Hepatic stellate cell (primary cell): ENCODE measurements at places on chromosomes 3 and 15.

DNA sequence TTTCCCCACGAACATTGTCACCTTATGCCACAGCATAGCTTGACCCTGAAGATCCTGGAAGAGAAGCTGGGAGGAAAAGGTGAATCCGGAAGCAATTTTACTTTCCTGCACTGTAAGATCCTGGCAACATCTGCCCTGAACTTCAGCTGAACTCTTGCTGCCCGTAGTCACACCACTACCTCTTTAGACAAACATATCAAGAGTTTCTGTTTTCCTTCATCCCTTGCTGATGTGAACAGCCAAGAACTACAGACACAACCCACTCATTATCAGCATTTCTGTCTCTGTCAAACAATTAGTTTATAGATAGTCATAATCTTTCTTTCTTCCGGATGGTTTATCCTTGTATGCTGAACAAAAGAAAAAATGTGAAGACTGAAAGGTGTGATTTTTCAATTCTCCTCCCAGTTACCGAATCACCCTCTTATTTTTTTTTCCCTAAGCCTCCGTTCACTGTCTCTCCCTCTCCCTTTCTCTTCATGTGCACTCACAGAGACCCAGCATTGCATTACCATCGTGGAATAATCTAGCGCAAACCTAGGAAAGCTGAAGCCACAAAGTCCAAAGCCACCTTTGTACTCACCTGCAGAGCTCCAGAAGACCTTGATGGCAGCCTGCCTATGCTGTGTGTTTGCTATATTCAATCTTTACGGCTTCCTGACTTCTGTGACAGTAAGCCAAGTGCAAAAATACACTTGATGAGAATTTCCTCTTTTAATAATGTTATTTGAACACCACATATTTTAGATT lies 229.2 kb downstream of the CDIN1 start:
- DNase-seq: no peak

- no peak for DNase-seq
Measured at GRCh38 chr3:121739902-121740301, 9.6 kb downstream of the GOLGB1 start.

DNA sequence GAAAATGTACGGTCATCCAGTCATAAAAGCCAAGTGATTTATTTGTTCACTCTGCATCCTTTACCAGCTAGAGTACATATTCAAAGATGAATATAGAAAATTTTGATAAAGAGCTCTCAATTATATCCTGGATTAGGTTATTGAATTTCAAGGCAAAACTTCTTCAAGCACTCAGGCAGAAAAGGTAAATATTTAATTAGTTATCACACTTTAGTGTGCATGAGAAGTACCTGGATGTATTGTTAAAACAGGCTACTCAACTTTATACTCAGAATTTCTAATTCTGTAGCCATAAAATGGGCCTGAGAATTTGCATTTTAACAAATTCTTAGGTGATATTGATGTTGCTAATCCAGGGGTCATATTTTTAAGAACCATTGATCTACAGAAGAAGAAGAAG lies 45.3 kb downstream of the ILDR1 start:
- DNase-seq: no peak

DNA sequence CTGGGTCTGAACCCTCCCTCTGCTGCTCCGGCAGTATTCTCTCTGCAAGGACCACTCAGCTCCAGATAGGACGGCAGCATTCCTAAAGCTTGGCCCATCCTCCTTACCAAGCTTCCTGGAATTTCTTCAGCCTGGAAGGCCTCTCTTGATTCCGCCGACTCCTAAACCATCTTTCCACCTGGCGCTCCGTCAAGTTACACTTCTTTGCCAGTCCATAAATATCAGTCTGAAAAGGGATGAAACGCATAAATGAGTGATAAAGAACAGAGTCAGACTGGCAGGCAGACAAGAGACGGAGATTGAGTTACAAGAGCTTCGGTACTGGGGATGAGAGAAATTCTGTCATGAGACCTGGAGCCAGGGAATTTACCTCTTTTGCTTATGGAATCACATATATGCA lies 44.3 kb downstream of the CERS3 start:
- no peak for DNase-seq

DNA sequence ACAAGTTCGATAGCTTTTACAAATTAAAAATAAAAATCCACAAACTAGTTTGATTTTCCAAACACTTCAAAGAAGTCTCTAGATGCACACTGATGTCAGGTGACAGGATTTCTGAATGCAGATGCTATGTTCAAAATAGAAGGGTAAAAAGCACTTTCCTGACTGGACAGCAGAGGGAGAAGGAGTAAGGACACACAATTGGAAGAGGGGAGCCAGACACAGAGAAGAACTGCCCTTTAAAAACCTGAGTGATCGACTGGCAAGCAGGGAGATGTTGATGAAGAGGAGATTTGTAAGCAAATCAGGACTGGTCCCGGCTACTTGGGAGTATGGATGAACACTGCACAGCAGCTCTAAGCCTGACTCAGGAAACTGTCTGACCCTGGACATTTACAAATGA lies 612.8 kb downstream of the MAGI1 start:
- DNase-seq: peak; percentile 10
